AML-193 (cell line): ENCODE measurements at places on chromosomes 6 and 20.

GRCh38 chr6:79261666-79262065 lies 27.2 kb upstream of the HMGN3 start:
- DNase-seq: no peak

DNA sequence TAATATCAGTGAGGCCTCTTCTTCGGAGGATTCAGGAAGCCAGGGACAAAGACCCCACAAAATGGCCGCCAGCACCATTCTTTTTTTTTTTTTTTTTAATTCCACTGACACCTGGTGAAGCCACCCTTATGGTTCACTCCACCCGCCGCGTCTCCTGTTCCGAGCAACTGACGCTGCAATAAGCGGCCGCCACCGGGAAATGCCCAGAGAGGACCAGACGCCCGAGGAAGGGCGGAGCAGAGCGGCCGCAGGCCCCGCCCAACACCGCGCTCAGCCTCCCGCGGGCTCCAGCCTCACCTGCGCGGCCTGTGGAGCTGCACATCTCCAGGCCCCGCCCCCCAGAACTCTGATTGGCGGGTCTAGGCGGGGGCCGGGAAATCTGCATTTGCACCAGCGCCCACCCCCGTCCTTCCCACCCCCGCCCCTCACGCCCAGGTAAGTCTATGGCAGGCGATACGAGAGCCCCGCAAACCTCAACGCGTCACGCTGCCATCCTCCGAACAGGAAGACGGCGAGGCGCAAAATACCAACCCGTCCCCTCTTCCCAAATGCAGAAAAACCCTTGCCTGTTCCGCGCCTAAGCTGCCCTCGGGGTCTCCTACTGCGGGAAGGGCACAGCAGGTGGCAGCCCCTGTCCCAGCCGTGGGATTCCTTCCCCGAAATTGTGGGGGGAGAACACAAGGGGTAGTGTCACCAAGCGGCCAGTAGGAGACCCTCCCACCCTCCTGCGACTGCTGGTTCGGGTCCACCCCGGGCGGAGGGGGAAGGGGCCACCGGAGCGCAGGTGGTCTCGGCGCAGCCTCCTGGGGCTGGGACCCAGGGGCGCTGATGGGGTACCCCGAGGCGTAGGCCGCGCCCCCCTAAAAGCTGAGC lies 960 bp downstream of the ATP9A start:
- no peak for DNase-seq

DNA sequence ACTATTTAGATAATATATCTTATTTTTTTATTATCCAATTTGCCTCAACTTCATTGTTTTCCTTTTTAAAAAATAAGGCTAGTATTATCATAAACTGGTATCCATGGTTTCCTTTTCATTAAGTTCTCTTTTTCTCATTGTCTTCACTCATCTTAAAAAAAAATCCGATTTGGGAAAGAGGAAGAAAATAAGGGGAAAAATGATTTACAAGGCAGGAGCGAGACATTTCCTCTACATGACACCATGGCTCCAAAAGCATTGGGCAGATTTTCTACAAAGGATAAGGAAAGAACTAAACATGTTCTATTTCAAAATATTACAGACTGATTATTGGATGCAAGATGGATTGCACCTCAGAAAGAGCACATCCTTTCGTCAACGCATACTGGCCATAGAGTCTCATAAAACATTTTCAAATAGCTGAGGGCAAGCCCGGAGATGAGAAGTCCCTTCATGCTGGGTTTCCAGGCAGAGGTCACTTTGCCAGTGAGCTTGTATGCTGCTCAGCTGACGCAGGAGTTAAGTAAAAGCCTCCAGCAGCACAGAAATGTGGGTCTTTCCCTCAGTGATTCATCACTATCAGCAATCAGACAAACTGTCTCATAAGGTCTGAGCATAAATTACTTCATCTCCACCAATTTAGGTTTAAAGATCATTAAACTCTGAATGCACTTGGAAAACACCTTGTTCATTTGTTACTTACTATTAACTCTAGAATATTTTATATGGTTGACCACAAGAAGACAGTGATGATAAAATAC lies 129.0 kb upstream of the TNFAIP3 start:
- DNase-seq: no peak

DNA sequence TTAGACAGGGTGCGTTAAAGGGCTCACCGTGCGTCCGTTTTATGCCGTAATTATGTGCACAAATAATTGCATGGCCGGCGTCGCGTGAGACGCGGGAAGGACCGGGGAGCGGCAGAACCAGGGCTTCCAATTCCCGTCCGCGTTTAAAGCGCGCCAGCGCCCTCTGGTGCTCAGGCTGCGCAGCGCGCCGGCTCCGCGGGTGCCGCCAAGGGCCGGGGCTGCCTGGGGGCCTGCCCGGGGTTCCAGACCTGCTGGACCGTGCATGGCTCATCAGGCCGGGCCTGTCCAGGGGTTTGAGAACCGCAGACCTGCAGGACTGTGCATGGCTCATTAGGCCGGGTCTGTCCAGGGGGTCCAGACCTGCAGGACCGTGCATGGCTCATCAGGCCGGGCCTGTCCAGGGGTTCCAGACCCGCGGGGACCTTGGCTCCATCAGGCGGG lies 369.0 kb downstream of the THBS2 start:
- no peak for DNase-seq

- DNase-seq: no peak
Measured at GRCh38 chr20:53658973-53659372, 65.3 kb upstream of the ZNF217 start.

- no peak for DNase-seq
Measured at GRCh38 chr6:161536224-161536630, 262.4 kb upstream of the AGPAT4 start.

- no peak for DNase-seq
Measured at GRCh38 chr20:54619181-54619580, 143.8 kb downstream of the DOK5 start.

DNA sequence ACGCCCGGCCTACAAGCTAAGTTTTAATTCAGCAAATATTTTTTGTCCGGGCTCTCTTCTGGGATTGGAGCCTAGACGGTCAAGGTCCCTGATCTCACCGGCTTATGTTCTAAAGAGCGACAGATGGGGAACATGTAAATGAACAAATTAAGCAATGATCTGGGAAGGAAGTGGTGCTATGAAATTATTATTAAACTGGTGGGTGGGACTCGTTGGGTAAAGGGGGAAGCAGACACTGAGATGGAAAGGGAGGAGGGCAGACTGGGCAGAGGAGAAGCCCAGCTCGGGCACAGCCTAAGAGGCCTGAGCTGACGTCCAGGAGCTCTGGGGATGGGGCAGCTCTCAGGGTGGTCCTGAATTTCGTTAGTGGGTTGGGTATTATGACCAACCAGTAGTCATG lies 81.8 kb upstream of the AGPAT4 start:
- DNase-seq: no peak

GRCh38 chr6:90123831-90124230 lies 172.8 kb downstream of the BACH2 start:
- DNase-seq: no peak

GRCh38 chr6:114051031-114051430 lies 80.1 kb upstream of the HDAC2 start:
- no peak for DNase-seq

DNA sequence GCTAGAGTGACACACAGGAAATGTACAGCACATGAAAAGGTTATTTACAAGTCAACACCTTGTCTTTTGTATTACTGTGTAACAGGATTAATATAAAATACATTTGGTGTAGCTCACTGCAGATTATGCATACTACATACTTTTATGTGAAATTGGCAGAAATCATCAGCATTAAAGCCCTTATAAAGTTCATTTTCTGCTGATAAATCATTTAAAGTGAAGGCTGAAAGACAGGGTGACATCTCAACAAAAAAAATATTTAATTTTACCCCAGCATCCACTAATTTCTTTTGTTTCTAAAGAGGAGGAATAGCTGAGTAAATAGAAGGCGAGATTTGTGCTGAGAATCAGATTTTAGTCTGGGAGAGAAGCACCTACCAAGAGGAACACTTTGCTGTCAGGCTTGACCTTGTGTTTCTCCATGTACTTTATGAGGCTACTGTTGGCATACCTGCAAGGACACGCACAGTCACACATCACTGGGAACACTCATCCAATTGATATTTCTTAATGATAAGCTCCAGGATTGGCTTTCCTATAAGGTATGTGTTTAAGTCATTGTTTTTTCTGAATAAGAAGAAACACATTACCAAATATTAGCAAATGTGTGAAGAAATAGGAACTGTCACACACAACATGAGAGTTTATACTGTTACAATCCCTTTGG lies 146.6 kb upstream of the SLC22A16 start:
- no peak for DNase-seq

DNA sequence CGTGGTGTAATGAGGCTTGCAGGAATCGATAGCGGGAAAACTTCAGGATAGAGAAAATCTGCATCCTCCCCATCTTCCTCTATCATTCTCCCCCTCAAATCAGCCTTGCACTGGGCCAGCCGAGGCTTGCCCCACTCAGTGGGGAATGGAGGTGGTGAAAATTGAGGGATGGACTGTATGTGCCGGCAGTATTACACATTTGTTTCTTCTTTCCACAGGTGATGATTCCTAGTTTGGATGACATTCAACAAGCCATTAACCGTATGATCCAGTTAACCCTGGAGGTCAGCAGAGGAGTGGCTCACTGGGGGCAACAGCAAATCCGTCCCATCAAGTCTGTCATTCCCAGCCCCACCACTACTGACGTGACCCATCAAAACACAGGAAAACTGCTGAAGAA lies 100.1 kb downstream of the DNAH8 start:
- DNase-seq: no peak

DNA sequence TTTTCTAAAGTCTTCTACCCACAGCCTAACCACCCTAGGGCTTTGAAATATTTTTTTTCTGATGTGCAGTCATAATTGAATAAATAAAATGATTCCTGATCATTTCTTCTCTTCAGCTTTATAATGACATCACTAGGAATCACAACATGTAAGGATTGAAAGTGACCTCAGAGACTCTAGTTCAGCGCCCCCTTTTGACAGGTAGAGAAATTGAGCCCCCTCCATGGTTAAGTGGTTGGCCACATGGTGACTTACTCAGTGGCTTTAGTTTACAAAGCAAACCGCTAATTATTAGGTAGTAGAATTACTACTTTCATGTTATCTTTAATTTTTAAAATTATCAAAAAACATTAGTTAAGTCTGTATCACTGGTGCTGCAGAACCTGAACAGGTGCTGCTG lies 13.3 kb upstream of the SLC2A12 start:
- DNase-seq: peak; percentile 36

DNA sequence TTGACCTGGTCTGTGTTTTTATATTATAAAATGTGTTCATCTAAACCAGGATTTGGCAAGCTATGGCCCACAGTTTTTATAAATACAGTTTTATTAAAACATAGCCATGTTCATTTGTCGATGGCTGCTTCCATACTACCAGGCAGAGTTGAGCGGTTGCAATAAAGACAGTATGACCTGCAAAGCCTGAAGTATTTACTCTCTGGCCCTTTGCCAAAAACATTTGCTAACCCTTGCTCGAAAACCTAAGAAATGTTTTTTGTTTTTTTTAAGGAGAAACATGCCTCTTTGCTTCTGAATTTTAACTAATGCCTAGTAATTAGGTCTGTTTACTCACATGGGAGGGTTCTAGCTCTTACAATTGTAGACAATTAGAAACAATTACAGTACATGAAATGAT lies 67.4 kb upstream of the SMIM28 start:
- no peak for DNase-seq

GRCh38 chr6:167722634-167723309 lies 103.9 kb upstream of the AFDN start:
- no peak for DNase-seq

GRCh38 chr6:169289257-169289618 lies 35.6 kb upstream of the THBS2 start:
- no peak for DNase-seq

GRCh38 chr6:37578104-37578503 lies 78.4 kb upstream of the CCDC167 start:
- DNase-seq: no peak
